ENCODE measurements at places on chromosomes 1 and 21.

DNA sequence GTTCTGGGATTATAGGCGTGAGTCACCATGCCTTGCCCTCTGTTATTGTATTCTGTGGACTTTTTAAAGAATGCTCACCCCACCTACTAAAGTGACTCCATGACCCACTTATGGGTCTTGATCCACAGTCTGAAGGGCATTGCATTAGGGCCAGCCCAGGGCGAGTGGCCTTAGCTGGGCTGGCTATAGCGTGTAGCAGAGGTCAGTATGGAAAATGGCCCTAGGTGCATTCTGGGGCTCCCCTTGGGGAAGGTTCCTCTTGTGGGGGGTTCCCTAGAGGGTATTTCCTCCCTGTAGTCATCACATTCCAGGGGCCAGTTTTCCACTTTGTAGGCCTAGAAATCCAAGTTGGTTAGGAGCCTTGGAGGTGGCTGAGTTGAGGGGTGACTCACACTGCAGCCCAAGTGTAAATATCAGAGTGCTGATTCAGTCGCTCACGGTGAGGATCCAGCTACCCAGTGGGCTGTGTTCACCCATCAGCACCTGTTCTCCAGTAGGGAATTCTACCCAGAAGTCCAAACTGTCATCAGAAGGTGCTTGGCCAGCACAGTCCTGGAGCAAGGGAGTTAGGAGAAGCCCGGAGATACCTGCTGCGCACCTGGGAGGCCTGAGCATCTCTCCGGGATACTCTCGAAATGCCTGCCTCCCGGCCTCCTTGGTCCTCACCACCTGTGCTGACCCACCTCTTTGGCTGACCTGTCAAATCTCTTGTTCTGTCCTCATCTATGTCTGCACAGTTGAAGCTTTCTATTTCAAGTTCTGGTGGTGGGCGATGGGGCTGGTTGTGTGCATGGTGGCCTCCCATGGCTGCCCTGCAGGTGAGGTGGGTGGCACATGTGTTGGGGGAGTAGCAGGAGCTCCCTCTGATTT is 52.2 kb downstream of the NENF start:
- no peak for DNase-seq

DNA sequence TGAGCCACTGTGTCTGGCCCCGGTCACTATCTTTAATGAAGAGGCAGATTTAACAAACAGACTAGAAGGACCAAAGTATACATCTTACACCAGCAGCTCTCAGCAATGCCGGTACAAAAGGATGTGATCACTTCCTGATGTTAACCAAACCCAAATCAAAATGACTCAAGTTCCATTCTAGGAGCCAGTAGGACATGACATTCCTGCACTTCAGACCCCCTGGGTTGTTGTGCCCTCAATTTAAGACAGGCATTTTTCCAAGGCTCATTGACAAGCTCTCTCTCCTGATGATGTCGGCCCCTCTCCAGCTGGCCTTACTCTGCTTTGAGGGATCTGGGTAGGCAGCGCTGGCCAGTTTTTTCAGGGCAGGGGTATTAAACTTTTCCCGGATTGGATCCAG is 35.1 kb downstream of the YARS1 start:
- no peak for DNase-seq

- no peak for DNase-seq
Measured at GRCh38 chr1:64124704-64125440, 78.6 kb upstream of the UBE2U start.

DNA sequence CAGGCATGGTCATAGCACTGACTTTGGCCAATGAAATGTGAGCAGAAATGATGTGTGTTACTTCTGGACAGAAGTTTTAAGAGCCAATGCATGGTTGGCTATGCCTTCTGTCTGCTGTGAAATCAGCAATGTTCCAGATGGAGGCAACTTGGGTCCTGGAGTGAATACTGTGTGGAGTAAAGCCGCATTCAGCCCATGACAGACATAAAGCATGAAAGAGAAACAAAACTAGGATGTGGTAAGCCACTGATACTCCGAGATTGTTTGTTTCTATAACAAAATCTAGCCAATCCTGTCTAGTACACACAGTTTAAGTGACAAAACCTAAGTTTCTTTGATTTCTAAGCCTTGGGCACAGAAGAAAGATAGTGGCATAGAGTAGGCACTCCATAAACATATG is 47.1 kb upstream of the ARHGAP29 start:
- DNase-seq = no peak

DNA sequence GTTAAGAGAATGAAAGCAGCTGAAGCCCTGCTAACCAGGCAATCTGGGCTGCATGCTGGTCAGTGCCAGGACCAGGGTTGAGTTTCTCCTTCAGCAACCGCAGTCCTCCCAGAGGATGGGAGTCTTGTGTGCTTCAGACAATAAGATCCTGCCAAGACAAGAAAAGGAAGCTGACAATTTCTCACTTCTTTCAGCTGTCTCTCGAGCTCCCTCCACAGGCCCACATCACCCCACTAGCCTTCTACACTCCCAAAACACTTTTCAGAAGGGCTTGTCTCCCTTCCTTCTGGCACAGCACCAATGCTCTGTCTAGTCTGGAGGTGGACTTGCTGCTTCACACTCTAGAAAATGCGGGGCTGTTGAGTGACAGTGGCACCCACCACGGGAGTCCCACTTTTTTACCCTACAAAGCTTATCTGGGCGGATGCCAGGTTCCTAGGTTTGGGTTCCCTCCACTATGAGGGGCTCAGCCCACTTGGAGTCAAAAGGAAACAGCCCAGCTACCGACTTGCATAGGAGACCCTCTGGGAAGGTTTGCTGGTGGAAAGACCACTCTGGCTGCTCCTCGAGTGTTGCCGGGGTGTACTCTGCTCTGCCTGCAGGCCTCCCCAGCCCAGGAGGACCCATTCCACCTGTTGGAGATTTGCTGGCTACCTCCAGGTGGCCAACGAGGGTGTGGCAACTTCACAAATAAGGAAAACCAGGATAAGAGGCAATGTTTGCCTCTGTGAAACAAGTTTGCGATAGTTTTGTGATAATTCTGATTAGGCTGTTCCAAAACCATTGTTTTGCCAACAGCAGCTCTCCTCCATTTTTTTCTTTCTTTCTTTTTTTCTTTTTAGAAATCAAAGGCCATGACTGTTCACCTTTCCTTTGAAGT is 68.9 kb downstream of the TENT5C start:
- no peak for DNase-seq

- no peak for DNase-seq
Measured at GRCh38 chr21:39713905-39714304, 31.1 kb upstream of the IGSF5 start.

GRCh38 chr1:166819974-166820373 is 19.3 kb upstream of the POGK start:
- DNase-seq = no peak
